Heart right ventricle (tissue), 16 donors: ENCODE measurements at places on chromosomes 1 and 21. TPM values are rescaled to one million over a fixed set of nuclear protein-coding genes. Genes with fewer than 3 reads are reported as not detected.

The GPX7 gene
- polyA plus RNA-seq: 7.5 TPM

DNA sequence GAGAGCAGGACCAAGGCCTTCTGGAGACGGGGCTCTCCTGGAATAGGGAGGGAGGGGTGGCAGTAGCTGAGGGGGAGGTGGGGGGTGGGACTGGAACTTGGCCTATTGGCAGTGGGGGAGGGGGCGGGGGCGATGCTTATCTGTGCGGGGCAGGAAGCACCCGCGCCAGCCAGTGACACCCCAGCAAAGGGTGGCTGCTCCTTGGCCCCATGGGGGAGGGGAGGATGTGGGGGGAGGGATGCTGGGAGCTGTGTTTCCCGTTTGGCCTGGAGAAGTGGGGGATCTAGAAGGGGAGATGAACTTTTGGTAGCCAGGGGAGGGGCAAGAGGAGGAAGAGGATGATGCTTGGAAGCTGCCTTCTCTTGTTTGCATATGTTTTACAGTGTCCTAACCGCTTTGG, 11.0 kb downstream of the ZBTB7B start:
- DNase-seq: no peak

GRCh38 chr1:100512803-100513352, 25.1 kb upstream of the GPR88 start:
- no peak for DNase-seq

The TTC22 gene
- 0.06 TPM for polyA plus RNA-seq

The ZNF687 gene
- polyA plus RNA-seq: 8.0 TPM

GRCh38 chr1:196115646-196116045, 492.6 kb downstream of the KCNT2 start:
- DNase-seq: peak; percentile 86

DNA sequence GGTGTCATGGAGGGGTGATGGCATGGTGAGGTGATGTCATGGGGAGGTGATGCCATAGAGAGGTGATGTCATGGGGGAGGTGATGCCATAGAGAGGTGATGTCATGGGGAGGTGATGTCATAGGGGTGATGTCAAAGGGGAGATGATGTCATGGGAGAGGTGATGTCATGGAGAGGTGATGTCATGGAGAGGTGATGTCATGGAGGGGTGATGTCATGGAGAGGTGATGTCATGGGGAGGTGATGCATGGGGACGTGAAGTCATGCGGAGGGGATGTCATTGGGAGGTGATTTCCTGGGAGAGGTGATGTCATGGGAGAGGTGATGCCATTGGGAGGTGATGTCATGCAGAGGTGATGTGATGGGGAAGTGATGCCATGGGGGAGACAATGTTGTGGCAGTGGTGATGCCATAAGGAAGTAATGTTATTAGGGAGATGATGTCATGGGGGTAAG, 92.1 kb upstream of the C1orf174 start:
- DNase-seq: no peak
